ENCODE measurements at places on chromosomes 4 and X. TPM values are rescaled to one million over a fixed set of nuclear protein-coding genes. Genes with fewer than 3 reads are reported as not detected.

GRCh38 chr4:165542476-165542875, 163.7 kb downstream of the CPE start:
- DNase-seq = no peak

GRCh38 chr4:132114885-132115284, 1034.2 kb upstream of the PCDH10 start:
- no peak for DNase-seq

Gene GABRG1
- not detected for total RNA-seq

Gene XK
- total RNA-seq = 0.17 TPM

DNA sequence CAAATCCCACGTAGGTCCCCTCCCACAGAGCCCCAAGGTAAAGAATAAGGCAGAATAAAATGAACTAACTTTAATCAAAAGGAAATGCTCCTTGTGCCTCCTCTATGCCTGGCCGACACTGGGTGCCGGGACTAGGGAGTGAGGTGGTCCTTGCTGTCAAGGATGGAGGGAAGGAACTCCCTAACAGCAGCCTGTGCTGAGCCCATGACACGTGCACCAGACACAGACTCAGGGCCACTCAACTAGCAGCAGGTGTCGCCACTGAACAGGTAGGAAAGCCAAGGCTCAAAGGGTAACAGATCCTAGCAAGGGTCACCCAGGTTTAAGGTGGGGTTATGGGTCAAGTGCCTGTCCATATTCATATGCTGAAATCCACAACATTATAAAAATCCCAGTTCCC, 29.2 kb downstream of the MSX1 start:
- DNase-seq = no peak

Gene NSG1
- 0.09 TPM for total RNA-seq

DNA sequence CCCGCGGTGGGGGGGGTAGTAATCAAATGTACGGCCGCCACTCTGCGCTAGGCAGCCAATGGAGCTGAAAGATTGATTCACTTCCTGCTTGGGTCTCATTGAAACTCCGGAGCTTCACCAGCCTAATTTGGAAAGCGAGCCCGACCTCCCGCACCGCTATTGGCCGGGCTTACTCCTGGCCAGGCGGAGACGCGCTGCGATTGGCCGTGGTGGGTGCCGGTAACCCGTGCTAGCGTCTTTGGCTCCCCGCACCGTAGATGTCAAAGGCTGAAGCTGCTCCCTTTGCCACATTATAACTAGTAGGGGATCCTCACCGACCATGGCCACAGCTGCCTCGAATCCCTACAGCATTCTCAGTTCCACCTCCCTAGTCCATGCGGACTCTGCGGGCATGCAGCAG, at the start of gene POU3F4:
POU3F4 (plus strand) TSS at position 285 of the 400 bp plus-strand sequence; CDS start at position 320, 35 bp downstream.
- no peak for DNase-seq

Gene ATOH1
- not detected for total RNA-seq

Gene SOWAHB
- not detected for total RNA-seq

DNA sequence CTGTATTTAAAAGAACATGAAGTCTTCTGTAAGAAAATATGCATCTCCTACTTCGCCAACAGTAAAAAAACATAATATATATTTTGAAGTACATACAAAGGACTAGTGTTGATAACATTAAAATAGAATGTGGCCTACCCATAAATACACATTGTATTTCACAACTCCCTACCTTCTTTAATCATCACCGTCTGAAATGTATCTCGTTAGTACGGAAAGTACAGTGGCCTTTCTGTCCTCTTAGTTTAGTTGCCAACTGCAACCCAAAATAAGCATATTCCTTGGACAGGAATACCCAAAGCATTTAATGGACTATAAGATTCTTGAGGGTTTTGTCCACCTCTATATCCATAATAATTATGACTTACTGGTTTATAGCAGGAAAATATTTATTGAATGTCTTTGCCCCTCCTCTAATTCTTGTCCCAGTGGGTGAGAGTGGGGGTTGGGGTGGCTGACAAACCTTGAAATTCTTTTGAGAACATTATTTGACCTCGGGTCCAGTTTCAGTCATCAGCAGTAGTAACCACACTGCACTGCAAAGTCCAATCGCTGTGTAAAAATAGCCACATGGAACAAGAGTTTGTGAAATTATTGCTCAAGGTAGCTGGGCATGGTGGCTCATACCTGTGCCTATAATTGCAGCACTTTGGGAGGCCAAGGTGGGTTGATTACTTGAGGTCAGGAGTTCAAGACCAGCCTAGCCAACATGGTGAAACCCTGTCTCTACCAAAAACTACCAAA, 474.5 kb downstream of the KLHL13 start:
- DNase-seq = no peak
